Epithelial cell of alveolus of lung (primary cell): ENCODE measurements at places on chromosomes 11 and 22. TPM values are rescaled to one million over a fixed set of nuclear protein-coding genes. Genes with fewer than 3 reads are reported as not detected.

The WBP2NL gene
- 0.72 TPM in 1 of 2 replicates, not detected in the other for total RNA-seq

The IRF7 gene
- 13.3 and 28.1 TPM in 2 replicates for total RNA-seq

The ASCL2 gene
- total RNA-seq, result 1.2 TPM in 1 of 2 replicates, not detected in the other

The ASRGL1 gene
- 1.8 TPM in 1 of 2 replicates, not detected in the other for total RNA-seq

The IL18 gene
- total RNA-seq, result 0.56 and 4.1 TPM in 2 replicates

The ACCSL gene
- total RNA-seq, result not detected in 2 replicates

The MRTFA gene
- total RNA-seq, result 65.2 and 68.4 TPM in 2 replicates

The EPS8L2 gene
- total RNA-seq, result 17.9 and 20.8 TPM in 2 replicates

The CRYBB1 gene
- not detected in 2 replicates for total RNA-seq

The MRGPRX3 gene
- not detected in 2 replicates for total RNA-seq

The CBLIF gene
- not detected in 2 replicates for total RNA-seq

The TENM4 gene
- total RNA-seq, result 32.8 and 35.3 TPM in 2 replicates

The PGA4 gene
- not detected in 2 replicates for total RNA-seq

The AQP11 gene
- total RNA-seq, result 0.64 and 0.65 TPM in 2 replicates

The RGL4 gene
- not detected in 2 replicates for total RNA-seq

The APOL1 gene
- total RNA-seq, result 2.3 and 3.2 TPM in 2 replicates

The HSPB2 gene
- 0.26 TPM in 1 of 2 replicates, not detected in the other for total RNA-seq

The CYP2R1 gene
- total RNA-seq, result 4.6 and 5.2 TPM in 2 replicates

The SCGB2A2 gene
- total RNA-seq, result not detected in 2 replicates
